Activated CD8-positive, alpha-beta memory T cell treated with anti-CD3 and anti-CD28 coated beads for 1 hour (primary cell): ENCODE measurements at places on chromosomes 7 and 10.

- no peak for DNase-seq
These were observed 8.8 kb upstream of the STEAP4 start for GRCh38 chr7:88315522-88315921.

DNA sequence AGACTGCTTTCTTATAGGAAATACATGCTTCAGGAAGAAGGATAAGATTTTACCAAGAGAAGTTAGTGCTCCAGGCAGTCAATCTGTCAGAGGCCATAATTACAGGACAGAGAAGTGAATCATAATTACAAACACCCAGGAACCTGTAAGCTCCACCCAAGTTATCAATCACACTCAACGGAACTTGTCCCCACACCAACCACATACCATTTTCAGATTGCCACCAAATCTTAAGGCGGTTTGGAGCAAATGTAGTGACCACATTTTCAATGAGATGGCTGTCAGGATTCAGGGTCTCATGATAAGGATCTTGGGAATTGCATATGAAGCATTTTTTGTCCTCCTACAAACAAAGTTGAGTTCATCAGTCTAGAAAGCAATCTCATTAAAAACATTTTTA, 4.8 kb downstream of the LAMB1 start:
- DNase-seq, result no peak

- peak; percentile 97 for DNase-seq
These were observed at the start of gene P4HA1 for GRCh38 chr10:73096449-73097304. Gene P4HA1, minus strand, starts transcription at chr10:73096866. Its CDS starts 21,983 bp downstream, at chr10:73074883.

DNA sequence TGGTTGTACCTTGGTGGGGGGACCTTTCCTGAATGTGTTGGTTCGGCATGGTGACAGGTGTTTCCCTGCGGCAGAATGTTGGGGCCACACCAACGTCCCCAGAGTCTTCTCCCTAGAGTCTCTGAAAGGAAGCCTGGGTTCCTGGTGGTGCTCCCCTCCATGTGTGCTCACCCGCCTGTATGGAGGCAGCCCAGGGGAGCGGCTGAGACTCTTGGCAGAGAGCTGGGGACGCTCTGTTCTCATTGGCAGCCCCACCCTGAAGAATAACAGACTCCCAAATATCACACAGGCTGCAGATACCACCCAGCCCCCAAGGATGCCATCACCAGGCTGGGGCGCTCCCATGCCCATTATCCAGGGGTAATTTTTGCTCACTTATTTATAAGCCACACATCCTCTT, 34.8 kb downstream of the CHST12 start:
- DNase-seq, result no peak

- DNase-seq, result no peak
These were observed 317.0 kb upstream of the COBL start for GRCh38 chr7:51633596-51633995.

- DNase-seq, result no peak
These were observed 17.7 kb upstream of the NRP1 start for GRCh38 chr10:33352175-33352574.

GRCh38 chr7:5420067-5420880, 3.4 kb downstream of the TNRC18 start:
- no peak for DNase-seq

DNA sequence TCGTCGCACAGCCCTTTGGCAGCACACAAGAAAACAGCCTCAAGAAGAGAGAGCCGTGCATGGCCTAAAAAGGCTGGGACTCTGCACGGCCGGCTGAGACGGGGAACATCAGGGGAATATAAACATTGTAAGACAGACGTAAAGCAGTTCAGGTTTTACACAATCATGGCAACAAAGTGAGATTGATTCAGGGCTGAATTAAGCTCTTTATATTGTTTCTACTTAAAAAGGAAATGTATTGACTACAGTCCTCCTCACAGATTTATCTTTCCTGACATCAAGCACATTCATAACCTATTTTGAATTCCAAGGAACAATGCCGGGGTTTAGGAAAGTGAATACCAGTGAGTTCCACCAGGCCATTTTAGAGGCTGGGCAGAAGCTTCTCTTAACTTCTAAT, 25.2 kb downstream of the SORBS1 start:
- DNase-seq, result no peak

- DNase-seq, result no peak
These were observed 10.7 kb downstream of the PFKP start for GRCh38 chr10:3077940-3078630.

GRCh38 chr7:13050703-13051102, 363.3 kb downstream of the ARL4A start:
- DNase-seq, result no peak

- no peak for DNase-seq
These were observed 133.7 kb upstream of the CTTNBP2 start for GRCh38 chr7:118006979-118007378.

GRCh38 chr10:96512524-96513304, 1.0 kb downstream of the TLL2 start:
- DNase-seq, result no peak

DNA sequence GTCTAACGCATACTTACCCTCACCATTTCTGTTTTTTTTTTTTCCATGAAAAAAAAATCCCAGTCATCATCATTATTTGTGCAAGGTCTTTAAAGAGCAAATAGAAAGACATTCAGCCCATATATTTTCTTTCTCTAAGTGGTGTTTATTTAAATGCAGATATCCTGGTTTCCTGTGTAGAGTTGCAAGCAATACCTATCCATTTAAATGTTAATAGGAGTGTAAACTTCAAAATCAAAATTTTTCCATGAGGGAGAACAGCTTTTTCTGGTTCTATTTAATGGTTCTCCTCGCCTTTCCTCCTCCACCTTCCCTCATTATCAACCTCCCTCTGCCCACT, 120.1 kb upstream of the AGK start:
- DNase-seq, result no peak

DNA sequence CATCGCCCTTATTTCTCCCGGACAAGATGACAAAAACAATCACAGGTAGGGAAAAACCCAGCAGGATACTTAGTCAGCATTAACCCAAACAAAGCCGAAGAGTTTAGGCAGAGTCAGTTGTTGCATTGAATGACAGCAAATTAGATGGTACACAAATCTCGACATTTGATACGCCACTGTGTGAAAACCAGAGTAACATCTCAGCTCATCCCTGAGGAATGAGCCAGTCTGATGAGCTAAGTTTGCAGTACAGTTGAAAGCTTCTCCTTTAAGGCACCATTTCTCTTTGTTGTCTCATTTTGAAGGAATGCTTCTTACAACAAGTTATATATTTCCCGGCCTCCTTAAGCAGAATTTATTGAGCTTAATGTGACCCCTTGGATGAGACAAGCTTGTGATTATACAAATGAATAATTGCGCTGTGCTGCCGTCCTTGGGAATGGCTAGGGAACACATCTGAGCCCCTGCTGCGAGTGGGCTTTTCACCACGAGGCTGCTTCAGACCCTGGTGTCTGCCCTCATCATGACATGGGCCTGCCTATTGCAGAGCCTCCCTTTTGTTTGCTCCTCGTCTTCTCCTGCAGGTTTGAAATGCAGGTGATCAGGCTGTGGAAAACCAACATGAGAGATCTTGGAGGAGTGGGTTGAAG, 137.3 kb downstream of the CELF2 start:
- no peak for DNase-seq

- no peak for DNase-seq
These were observed 42.2 kb upstream of the A1CF start for GRCh38 chr10:50927522-50928189.

DNA sequence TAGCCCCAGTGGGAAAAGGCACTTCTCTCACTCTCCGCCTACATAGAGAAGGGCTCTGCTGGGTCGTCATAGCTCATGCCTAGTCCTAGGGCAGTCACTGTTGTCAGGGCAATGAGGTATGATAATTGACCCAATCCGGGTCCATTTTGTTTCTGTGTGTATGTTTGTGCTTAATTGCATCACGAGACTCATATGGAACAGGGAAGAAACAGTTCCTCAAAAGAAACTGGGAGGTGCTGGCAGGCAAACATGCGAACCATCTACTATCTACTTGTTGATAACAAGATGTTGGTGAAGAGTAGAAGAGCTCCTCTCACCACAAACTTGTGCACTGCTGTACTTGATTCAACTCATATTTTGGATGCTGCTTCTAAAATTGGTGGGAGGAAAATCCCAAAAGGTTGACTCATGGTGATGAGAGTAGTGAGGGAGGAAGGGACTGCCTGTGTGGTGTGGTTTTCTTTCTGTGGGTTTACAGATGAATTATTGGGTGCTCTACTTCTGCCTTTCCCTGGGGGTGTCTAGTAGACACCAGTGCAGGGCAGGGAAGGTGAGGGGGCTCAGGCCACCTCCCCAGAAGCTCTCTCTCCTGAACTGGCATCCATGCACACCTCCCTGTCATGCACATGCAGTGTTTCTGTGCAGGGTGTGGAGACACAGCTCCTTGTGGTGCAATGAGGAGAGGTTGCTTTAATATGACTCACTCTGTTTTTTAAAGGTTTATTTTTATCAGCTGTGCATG, 29.4 kb downstream of the LSMEM1 start:
- no peak for DNase-seq

GRCh38 chr10:11625019-11625735, 13.7 kb upstream of the USP6NL start:
- DNase-seq, result no peak

DNA sequence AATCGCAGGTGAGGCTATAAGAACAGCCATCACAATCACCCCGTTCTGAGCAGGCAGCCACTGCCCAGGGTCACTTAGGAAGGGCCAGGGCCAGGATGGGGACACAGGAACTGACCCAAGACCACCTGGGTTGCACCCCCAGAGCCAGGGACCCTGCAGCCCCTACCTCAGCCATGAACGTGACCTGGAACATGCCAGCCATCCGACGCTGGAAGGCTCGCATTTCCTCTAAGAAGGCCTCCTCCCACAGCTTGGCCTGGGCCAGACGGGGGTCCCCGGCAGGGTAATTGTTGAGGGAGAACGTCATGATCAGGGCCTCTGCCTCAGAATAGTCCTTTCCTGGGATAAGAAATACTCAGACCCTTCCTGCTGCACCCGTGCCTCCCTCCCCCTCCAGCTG, 5.0 kb downstream of the NPC1L1 start:
- no peak for DNase-seq

- no peak for DNase-seq
These were observed 244.5 kb downstream of the KIAA1217 start for GRCh38 chr10:24453404-24453830.

DNA sequence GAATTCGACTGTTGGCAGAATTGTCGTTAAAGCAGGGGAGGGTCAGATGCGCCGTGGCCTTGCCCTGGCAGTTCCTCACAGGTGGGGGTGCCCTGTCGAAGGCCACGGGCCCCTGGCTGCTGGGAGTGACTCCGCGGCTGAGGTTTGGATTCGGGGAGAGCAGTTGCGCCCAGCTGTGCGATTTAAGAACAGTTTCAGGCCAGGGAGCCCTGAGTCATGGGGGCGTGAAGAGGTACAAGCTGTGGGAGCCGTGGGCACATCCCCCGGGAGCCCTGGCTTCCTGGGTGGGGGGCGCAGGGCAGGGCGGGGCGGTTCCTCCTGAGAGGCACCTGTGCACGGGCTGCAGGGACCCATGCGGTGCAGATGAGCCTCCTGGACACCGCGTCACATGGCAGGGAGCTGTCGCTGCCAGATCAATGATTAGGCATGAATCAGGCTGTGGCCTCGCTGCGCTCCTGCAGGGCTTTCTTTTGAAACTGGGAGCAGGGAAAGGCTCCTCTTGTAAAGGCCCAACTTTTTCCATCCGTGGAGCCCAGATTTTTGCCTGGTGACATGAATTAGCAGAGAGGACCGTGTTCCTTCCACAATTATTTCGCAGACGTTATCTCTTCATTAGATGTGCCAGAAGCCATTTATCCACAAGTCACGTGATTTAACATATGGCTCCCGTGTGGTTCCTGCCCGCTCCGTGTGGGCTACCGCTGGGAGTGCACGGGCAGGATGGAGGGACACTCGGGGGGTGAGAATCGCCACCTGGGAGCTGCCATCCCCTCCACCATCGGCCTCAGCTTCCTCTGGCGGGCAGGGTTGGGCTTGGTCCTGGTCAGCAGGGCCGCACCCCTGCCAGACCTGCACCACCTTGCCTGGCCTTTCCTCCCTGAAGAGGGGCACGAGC, 918 bp downstream of the PWWP2B start:
- DNase-seq, result no peak

GRCh38 chr10:30894221-30894620, 137.4 kb downstream of the ZNF438 start:
- DNase-seq, result no peak
